ENCODE measurements at places on chromosomes 5 and 9.

DNA sequence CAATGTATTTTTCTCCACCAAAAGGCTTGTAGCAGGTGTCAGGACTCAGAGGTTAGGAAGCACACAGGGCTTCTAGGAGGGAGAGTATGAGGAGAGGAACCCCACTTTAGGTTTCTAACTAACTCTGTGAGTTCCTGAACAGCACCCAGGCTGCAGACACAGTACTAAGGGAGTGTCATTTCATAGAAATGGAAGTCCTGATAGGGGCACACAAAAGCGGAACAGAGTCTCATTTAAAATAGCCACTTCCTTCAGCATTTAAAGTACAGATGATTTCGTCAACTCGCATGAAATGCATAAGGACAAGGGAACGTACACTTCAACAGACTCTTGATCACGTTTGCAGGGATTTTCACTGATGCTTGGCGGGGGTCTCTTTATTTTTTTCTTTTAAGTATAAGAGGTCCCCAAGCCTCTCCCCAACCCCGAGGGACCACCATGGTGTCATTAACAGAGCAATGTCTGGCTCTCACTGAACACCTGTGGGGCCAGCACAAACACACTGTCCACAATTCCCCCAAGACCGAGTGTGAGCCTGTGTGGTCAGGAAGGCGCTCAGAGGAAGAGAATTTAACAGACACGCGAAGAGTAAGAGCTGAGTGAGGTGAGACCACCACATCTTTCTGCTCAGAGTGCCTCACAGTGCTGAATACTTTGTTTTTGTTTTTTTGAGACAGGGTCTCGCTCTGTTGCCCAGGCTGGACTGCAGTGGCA lies 82.3 kb downstream of the SECISBP2 start:
- DNase-seq, result no peak

- DNase-seq, result no peak
Observed at GRCh38 chr5:16410338-16410737, 55.3 kb downstream of the ZNF622 start.

DNA sequence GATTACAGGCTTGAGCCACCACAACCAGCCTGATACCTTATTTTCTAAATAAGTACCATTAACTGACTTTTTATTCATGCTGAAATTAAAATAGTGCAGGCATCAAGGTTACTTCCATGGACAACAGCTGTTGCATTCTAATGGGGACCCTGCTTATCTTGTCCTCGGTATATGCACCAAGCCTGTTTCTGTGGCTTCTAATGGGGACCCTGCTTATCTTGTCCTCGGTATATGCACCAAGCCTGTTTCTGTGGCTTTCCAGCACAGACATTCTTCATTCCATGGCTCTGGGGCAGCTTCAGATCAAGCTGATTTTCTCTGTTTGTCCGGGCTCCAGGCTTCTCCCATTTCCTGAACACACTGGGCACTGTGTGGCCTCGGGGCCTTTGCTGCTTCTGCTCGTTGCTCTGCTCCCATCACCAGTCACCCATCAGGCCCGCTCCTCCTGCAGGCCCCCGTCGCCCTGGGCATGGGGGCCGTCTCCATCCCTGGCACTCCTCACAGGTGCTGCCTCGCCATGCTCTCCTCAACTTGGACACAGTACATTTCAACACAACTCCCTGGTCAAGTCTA lies 30.7 kb downstream of the ZNF354A start:
- DNase-seq, result no peak

GRCh38 chr9:127102176-127102575 lies 20.3 kb downstream of the ANGPTL2 start:
- no peak for DNase-seq

- peak; percentile 52 for DNase-seq
Observed at GRCh38 chr5:2149195-2149539, 266.4 kb upstream of the IRX4 start.

- no peak for DNase-seq
Observed at GRCh38 chr9:137268538-137269201, 8.9 kb upstream of the TOR4A start.

- no peak for DNase-seq
Observed at GRCh38 chr9:33426843-33427293, 20.5 kb downstream of the AQP3 start.

DNA sequence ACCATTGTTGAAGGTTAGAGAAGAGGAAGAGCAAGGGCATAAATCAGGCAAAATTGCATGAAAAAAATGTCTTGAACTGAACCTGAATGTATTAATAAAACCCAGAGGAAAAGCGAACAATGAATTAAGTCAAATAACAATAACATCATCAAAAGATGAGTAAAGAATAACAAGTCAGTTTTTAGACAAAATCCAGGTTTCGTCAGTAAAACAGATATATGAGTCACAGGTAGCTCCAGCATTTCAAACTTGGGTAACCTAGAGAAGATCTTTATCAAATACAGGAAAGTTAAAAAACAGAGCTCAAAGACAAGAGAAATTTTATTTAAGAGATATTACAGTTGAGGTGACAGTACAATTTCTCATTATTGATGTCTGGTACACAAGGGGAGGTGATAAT lies 332.4 kb downstream of the EFNA5 start:
- no peak for DNase-seq

DNA sequence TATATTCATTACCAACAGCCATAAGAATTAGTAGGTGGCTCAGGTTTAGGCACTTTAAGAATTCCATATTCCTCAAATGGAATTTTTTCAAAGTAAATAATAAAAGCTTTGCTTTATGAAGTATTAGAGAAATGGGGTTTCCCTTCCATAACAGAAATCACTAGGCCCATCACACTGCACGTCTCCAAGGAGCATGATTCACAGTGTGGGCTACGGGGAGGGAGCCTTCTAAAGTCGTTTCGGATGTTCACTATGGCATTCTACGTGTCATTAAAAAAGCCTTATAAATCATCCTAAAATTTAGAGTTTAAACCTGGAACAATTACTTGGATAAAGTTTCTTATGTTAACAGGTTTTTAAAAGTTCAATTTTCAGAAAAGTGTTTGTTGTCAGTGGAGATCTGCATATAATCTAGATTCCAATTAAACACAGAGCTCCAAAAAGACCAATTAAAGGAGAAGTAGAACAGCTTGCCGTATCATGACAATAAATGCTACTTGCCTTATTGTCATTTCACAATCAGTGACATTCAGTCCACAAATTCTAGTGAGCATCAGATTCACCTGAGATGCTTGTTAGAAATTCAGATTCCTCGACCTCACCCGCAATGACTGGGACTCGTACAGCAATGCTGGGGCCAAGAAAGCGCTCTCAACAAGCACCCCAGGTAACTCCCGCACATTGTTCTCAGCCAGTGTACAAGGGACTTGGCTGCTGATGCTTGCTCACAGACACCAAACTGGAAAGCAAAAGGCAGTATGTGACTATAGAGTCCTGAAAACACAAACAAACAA lies 115.7 kb downstream of the NFIB start:
- no peak for DNase-seq

DNA sequence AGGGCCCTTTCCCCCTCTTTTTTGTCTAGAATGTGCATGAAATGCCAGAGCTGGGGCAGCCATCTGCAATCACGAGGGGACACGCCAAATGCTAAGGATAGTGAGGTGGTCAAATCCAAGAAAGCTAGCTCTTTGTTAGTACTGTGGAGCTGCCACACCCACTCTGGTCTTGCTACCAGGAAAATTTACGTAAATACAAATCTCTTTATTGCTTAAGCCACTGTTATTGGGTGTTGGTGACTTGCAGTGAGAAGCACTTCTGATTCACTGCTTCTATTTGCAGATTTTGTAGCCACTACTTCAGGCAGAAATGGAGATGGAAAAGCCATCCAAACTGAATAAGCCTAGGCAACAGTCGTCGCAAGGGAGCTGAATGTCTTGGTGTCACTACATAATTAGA lies 25.6 kb upstream of the SUSD1 start:
- DNase-seq, result no peak

- DNase-seq, result no peak
Observed at GRCh38 chr5:172901788-172902496, 57.3 kb upstream of the RPL26L1 start.

DNA sequence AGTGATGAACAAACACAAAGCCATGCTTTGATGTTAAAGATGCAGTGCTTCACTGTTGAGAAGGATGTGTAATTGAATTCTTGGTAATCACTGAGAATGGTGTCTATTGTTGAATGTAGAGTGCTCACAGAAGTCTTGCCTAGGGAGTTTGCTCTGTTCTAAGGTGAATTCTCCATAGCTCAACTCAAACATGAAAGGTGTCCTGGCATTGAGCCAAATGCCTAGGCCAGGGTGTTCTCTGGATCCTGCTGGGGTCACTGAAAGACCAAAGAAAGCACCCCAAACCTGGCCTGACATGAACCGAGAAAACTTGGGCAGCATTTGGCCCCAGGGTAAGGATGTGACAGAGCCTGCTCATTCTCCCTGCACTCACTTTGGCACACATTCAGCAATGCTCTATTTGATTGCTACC lies 217.3 kb downstream of the ARL15 start:
- DNase-seq, result no peak

DNA sequence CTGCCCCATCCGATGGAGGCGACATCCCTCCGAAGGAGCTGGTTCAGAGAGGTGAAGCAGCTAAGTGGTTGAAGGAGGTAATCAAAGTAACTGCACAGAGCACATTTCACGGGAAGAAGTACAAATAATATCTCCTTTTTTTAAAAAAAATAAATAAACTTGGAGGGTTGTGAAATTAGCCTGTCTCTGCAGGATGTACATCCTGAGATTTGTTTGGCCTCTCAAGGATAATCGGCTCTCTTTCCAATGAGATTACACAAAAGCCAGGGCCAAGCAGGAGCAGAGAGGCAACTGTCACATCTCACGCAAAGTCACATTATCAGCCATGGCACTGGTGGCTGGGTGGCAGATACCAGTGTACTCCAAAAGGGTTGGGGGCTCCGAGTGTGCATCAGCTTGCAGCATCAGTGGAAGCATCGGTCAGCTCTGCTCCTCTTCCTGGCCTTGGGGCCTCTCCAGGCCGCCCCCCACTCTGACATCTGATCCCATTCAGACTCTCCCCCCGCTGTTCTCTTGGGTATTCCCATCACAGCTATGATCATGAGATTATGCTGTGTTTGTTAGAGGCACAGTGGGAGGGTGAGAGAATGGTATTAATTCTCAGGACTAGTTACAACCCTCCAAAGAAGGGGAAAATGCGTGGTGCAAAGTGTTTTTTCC lies 109.9 kb downstream of the UGCG start:
- no peak for DNase-seq

DNA sequence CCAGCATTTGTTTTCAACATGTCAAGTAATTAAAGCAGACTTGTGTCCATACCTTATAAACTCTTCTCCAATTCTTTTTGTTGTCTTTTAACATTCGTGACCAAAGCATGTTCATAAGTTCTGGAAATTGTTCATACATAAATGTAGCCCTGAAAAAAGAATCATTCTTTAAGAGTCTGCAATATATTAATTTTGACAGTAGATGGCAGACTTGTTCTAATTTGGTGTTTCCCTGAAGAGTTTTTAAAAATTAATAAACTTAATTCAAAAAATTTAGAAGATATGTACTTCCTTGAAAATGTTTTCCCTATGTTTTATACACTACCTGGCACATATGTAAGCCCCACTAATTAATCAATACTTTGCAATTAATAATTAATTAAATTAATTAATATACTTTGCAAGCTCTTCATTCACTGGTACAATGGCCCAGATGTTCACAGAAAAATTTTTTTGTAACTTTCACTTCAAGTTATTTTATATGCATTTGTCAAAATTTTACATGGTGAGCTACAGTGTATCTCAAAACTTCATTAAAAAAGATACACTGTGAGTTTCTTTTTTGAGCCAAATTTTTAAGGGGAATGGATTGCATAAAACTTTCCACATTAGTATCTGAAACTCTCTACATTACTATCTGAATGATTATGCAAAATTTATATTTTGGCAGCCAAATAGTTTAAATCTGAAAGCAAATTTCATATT lies 42.1 kb downstream of the CLINT1 start:
- DNase-seq, result no peak

Measured in H4 (cell line).